Activated T-helper 1 cell treated with anti-CD3 and anti-CD28 coated beads, Interleukin-2, amount 50 U/mL, for 16 hours (primary cell): ENCODE measurements at places on chromosomes 3 and 15.

DNA sequence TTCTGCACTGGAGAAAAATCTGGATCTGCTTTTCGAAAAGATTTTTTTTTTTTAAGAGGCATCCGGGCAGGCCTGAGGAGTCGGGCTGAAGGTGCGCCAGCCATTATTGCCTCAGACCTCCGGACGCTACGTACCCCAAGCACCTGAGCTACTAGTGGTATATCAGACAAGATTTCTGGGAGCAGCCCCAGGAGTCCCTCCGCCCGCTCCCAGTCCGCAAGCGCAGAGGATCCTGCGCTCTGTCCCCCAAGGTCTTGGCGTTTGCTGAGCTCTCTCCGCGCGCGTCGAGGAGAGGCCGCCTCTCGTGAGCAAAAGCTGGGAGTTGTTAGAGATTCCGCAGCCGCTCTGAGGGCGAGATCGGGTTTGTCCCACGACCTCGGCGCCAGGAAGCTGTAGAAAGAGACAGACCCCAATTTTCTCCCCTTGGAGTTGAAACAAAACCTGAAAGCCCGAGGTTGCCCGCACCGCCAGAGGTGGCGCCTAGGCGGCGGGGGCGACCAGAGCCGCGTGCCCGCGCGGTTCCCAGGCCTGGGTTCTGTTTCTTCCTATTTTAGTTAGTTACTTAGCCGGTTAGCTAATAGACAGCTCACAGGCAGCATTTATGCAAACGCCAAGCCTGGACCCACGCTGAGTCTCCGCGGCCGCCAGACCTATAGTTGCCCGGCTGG lies 72.5 kb upstream of the POLG start:
- no peak for DNase-seq

- DNase-seq = no peak
Observed at GRCh38 chr3:148021381-148021780, 612.2 kb downstream of the ZIC1 start.

- no peak for DNase-seq
Observed at GRCh38 chr3:133973249-133973980, 56.3 kb downstream of the SLCO2A1 start.

- no peak for DNase-seq
Observed at GRCh38 chr3:188531210-188531609, 377.3 kb downstream of the LPP start.
